CD4-positive, alpha-beta T cell treated with Interleukin-15 for 1 hour (primary cell): ENCODE measurements at places on chromosomes 4 and X.
A peak's percentile ranks its signal among the peaks of the same experiment; 100 is the strongest.

- DNase-seq, result no peak
These were observed 308.8 kb downstream of the SPRY1 start for GRCh38 chr4:123705419-123705818.

DNA sequence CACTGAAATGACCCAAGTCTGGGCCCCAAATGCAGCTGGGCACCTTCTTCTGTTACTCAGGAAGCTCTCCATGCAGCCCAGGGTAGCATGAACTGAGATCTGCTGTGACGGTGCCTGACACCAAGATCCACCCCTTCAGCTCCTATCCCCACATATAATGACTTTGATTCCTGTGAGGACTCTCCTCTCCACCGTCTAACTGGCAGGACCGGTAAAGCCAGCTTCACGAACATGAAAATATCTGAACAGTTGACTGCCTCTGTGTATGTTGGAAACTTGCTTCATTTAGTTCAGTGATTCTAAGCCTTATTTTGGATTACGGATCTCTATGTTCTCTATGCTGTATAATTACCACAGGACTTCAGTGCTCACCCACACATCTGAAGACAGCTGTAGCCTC is 115.5 kb upstream of the TMEM150C start:
- DNase-seq, result no peak

DNA sequence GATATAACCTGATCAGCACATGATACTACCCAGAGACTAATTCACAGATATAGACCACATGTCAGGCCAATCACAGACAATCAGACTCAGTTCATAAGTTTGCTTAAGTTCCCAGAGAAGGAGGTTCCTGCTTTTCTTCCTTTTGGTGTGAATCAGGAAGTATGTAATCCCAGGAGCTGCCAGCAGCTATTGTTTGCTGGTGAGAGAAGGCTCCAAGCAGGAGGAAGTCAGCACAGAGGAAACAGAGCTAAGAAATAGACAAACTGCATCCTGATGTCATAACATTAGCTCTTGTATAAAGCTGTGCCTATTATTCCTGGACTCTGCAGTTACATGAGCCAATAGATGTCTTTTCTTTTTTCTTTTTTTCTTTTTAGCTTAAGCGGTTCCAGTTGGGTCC is 50.9 kb downstream of the UCHL1 start:
- DNase-seq, result no peak

- no peak for DNase-seq
These were observed 8.5 kb downstream of the ANXA5 start for GRCh38 chr4:121688261-121688660.

- no peak for DNase-seq
These were observed 110.6 kb downstream of the ANK2 start for GRCh38 chr4:113159942-113160545.

DNA sequence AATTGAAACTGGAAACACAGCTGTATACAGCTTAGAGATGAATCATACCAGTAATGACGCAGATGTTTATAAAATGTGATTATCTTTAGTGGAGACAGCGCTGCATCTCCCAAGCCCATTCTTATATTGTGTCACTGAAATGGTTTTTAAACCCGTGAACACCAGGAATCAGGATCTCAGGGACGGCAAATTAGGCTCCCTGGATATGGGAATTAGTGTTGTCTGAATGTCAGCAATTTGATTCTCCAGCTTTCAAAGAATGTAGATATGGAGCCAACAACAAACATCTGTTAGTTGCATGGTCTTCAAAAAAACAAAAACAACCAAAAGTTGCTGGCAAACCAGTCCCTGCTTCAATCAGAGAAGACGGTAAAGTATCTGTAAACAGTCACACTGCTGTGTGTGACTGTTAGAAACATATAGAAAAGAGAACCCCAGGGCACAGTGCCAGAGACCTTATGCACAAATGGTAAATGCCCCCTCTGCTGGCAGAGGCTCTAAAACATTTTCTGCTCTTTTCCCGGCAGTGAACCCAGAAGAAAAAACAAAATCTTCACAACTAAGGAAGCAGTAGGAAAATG is 351.9 kb upstream of the FTHL17 start:
- DNase-seq, result no peak

- DNase-seq, result no peak
These were observed 62.4 kb upstream of the WDFY3 start for GRCh38 chr4:85028910-85029309.

DNA sequence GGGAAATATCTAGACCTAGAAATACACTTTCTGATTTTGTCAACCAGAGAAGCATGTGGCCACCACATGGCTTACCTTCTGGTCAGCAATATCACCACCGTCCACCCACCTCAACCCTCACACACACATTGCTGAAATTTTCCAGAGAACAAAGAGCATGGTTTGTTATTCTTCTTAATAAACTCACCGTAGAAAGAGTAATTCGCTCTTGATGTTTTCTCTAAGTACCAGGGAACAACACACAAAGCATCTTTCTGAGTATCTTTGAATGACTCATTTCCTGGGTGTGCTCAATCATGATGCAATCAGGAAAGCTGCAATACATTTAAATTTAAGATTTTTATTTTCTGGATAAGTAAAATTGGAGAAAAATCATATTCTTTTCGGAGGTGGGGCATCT is 24.7 kb upstream of the LRAT start:
- DNase-seq, result no peak

DNA sequence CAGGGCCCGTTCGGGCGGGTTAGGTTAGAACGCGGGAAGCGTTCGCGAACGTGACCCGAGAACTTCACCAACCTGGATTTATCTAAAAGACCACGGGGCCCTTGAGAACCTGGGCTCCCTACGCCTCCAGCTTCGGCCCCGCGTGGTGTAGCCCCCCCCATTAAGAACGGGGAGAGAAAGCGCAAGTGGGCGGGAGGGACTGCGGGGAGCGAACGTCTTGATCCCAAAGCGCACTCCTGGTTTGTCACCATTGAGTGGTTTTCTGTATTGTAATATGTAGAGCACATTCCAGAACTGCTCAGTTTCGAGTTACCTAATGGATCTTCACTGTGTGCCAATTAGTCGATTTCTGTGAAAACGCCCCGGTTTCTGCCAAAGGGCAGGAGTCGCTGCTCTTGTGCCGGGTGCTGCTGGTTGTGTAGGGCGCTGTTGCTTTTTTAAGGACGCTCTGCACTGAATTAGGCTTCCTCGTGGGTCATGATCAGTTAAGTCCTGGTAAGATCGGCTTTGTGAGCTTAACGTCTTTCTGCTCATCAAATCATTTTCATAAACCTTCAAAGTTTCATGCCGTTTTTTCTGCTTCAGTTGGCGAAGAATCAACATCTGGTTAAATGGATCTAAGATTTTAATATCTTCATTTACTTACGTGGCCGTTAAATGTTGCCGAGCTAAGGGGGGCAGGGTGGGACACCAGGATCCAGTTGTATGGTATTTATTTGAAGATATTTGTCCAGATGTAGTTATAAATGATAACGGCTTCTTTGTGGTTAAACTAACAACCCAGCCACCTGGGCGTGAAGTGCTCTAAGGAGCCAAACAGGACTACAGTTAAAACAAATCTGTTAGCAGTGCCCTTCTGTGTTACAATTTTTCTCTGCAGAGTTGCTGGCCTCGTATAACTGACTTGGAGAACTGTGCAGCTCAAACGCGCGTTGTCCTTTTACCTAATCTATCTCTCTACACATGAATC is 809 bp downstream of the MND1 start:
- peak; percentile 40 for DNase-seq

GRCh38 chr4:176968094-176968493 is 175.4 kb upstream of the VEGFC start:
- DNase-seq, result no peak

GRCh38 chrX:35890699-35891098 is 28.8 kb upstream of the CFAP47 start:
- no peak for DNase-seq

- no peak for DNase-seq
These were observed 159.8 kb downstream of the FAM13A start for GRCh38 chr4:88897180-88897579.

- DNase-seq, result no peak
These were observed 52.1 kb upstream of the RAP2C start for GRCh38 chrX:132271311-132271778.

GRCh38 chr4:146486565-146486964 is 35.2 kb downstream of the SLC10A7 start:
- DNase-seq, result no peak

DNA sequence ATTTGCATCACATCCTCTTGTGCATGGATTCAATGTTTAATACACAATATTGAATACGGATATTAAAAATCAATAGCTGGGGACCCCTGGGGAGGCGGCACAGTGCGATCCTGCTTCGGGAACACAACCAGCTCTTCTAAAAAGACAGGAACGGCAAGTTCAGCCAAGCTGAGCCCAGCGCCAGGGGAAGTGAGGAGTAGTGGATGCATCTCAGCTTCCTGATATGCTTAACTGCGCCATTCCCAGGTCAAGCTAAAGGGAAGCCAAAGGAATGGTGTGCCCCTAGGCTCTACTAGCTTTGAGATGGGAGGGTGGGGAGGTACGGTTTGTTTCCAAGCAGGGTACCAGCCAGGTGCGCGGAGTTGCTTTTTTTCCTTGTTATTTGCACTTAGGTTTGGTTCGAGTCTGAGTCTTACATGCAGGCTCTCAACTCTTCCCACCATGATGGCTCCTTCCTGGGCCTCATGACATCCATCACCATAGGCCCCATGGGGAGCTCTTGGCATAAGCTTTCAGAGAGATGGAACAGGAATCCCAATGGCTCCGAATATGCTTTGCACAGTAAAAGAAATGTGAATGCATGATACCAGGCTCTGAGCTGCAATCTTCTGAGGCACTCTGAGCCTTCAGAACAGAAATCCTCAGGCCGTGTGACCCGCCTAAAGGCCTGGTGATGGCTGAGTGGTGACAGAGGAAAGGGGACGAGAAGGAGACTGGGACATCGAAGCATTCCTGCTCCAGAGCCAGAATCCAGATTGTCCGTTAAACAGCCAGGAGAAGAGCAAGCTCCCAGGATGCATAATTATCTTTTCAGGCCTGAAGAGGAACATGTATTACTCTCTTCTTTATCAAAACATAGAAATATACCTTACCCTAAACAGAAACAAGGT is 51.8 kb upstream of the BCOR start:
- no peak for DNase-seq

- DNase-seq, result no peak
These were observed 178.0 kb downstream of the GASK1B start for GRCh38 chr4:157994863-157995262.

GRCh38 chr4:6180841-6181631 is 19.3 kb downstream of the JAKMIP1 start:
- peak; percentile 52 for DNase-seq

DNA sequence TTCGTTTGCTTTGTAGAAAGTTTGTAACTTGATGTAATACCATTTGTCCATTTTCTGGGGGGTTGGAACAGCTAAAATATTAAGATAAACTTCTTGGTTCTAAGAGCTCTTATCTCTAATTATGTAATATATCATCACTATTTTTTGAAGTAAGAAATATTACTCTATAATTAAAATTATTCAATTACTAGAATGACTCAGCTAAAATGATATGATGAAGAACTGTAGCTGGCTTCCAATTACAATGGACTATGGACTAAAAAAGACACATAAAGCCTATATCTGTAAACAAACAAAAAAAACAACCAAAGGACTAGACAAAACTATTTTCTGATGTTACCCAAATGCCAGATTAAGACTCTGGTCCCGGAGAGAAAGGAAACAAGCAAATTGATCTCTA is 569.4 kb downstream of the PCDH18 start:
- DNase-seq, result no peak

DNA sequence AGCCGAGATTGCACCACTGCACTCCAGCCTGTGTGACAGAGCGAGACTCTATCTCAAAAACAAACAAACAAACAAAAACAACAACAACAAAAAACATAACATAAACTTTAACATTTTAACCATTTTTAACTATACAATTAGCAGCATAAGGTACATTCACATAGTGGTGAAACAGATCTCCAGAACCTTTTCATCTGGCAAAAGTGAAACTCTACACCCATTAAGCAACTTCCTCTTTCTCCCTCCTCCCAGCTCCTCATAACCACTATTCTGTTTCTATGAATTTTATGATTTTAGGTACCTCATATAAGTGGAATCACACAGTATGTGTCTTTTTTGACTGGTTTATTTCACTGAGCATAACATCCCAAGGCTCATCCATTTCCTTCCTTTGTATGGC is 103.6 kb downstream of the FAM13A start:
- DNase-seq, result no peak

DNA sequence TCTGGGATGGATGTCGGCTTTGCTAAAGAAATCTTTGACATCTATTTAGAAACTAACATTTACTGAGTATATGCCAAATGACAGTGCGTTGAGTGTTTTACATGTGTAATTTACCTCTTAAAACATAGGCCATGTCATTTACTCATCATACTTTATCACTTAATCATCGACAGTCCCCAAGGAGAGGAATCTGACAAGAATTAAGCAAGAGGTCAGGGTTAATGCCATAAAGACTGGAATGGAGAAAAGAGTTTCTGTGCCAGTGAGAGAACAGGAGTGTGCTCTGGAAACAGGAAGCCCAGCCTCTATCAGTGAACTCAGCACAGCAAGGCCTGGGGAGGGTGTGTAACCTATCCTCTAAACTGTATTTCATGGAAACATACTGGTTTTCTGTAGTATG is 28.0 kb upstream of the AMOT start:
- no peak for DNase-seq

- no peak for DNase-seq
These were observed 714.5 kb downstream of the GRID2 start for GRCh38 chr4:93018243-93018642.

- no peak for DNase-seq
These were observed 110.0 kb upstream of the EDNRA start for GRCh38 chr4:147370881-147371280.

- DNase-seq, result no peak
These were observed 53.5 kb downstream of the BMP3 start for GRCh38 chr4:81084029-81084428.
